Left forelimb (tissue), 1 donor: ENCODE measurements at places on chromosomes 11 and 22.

DNA sequence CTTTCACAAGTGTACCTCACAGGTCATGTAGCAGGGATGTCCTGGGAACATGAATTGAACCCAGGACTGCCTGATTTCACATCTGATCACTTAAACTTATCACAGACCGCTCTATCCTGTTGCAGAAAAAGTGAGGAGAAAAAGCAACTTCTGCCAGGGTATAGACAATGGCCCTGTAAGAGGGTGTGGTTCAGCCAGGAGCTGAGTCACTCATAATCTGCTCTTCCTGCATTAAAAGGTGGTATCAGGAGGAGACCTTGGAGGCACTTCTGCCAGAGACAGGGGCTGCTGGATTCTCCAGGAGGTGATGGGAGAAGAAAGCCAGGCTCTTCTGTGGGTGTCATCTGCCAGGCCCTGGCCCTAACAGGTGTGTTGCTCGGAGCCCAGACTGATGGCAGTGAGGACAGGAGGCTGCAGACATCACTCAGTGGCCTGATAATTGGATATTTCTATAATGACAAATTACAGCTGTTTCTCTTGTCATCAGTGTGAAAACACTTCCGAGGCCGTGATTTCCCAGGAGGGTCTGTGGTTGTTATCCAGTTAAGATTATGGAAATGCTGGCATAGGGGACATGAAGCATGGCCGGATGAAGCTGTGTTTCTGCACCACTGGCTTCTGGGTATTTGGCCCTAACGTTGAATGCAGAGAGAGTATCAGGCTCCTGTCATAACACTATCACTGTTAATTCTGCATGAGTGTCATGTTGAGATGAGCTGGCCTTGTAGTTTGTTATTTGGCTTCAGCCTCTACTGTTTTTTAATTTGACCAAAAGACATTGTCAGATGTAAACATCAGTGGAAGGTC, 125.1 kb upstream of the ZBED5 start:
- no peak for DNase-seq

GRCh38 chr11:8386134-8386864, 122.6 kb upstream of the LMO1 start:
- no peak for DNase-seq

- no peak for DNase-seq
Observed at GRCh38 chr11:124891373-124891861, 6.2 kb downstream of the ROBO4 start.

- DNase-seq, result no peak
Observed at GRCh38 chr11:75346912-75347647, 4.4 kb downstream of the ARRB1 start.

DNA sequence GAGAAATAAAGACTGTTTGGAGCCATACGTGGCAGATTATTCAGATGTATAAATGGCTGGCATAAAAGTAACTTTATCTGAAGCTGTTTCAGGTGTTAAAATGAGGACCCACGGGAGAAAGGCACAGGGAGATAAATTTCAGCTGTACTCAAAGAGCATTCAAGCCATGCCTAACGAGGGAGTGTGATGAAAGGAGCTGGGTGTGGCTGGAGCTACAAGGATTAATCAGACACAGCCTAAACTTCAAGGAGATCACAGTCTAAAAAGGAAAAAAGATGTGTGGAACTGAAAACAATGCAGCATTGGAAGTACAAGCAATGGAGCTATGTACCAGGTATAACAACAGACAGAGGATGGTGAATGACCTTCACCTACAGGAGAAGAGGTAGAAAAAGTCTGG, 120.8 kb upstream of the APOA1 start:
- DNase-seq, result no peak

DNA sequence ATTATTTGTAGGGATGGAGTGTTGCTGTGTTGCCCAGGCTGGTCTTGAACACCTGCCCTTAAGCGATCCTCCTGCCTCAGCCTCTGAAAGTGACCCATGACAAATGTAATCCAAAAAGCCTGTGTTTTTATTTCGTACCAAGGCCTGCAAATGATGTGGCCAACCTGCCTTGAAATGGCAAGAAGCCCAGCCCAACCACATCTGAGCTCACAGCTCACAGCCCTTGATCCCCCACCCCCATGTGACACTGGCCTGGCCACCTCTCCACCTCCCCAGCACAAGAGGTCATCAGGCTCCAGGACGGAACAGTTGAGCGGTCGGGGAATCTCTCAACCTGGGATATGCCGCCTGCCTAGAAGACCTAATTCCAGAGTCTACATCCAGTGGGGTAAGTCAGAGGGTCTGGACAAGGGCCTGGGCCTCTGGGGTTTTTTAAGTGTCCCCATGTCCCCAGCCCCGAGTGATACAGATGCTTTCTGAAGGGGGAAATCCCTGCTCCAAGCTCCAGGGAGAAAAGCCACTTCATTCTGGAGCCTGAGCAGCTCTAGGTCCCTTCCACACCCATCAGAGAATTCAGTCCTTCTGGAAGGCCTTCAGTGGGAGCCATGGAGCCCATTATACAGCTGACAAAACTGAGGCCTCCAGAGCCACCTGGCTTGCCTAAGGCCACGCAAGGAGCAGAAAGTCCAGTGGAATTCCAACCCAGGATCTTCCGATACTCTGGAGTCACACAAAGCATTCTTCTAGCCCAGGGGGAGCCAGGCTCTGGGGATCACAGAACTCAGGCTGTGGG, 70.7 kb downstream of the MN1 start:
- DNase-seq, result peak; percentile 40

DNA sequence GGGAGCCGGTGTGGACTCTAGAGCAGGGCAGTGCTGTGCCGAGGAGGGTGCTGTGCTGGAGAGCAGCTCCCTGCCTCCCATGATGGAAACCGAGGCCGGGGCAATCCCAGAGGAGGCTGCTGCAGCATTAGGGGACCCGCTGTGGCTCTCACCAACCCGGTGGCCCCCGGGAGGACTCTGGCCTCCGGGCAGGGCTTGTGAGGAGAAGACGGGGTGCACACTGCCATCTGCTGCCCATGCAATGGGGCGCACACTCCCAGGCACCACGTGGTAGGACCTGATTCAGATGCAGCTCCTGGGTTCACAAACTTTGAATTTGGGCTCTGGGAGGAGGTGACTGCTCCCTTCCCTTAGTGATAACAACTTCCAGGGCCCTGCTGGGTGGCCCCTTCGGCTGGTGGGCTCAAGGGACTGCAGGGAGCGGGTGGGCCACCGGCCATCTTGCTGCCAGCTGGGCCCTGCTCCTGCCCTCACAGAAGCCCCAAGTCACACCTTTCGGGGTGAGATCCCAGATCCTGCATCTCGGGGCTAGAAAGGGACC, 93.8 kb upstream of the FGF3 start:
- peak; percentile 62 for DNase-seq

DNA sequence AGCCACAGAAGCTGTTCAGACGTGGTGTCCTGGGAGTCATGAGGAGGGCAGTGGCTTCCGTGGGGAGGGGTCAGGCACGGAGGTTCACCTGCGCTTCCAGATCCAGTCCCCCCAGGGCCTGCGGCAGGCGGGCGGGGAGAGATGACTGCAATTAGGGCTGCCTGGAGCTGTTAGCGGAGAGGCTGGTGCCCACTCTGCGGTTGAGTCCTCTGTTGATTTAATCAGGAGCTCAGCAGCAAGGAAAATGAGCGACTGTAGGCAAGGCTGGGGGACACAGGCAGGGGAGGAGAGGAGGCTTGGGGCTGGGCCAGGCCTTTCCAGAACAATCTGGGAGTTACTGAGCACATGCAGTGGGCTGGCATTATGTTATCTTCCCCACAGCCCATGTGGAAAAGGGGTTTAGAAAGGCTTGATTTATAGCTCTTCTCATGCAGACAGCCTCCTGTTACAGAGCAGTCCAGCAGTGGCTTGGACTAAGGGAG, 13.1 kb downstream of the PLCB3 start:
- DNase-seq, result no peak

DNA sequence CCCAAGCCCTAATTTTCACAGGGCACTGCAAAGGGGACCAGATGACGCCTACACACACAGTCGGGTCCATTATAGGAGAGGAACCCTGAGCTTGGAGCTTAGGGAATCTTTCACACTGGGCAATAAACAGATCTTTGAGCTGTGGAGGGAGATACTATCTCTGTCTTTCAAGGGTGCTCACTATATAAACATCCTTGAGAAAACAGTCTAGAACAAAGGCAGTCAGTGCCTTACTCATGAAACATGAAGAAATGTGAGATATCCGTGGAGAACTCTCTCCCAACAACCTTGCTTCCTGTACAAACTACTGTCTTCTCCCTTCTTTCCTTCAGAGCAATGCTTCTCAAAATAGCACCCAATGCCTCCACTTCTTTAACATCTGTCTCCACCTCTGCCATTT, 109.0 kb upstream of the APOA1 start:
- no peak for DNase-seq

GRCh38 chr22:39414377-39414776, 14.8 kb downstream of the TAB1 start:
- DNase-seq, result no peak

DNA sequence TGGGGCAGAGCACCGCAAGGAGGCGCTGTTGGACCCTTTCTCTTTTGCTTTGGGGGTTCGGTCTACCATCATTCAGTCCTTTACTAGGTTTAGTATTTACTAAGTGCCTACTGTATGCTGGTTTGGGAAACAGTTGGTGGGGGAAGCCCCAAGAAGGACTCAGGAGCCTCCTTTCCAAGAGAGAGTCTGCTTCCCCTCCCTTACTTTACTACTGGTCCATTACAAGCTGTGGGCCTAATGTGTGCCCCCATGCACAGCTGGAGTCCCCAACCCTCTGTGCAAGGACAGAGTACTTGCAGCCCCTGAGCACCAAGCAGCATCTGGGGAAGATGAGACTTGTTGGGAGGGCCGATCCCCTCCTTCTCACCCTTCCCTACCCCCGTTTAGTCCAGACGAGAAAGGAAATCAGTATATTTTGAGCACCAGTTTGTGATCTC, 876 bp upstream of the UBE2L6 start:
- DNase-seq, result no peak

DNA sequence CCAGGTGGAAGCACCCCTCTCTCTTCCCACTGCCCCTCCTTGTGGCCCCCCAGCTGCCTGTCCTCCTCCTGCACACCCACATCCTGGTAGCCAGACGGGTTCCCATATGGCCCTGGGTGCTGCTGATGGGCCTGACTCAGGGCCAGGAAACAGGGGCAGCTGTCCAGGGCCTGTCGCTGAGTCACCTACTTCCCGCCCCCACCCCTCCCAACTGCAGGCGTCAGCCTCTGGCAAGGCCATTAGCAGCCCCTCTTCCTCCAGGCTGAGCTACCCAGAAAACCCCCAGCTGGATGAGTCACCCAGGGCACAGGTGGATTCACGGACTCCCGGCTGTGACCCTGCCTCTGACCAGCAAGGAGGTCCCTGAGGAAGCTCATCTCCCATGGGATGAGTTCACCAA, 6.9 kb upstream of the GAL start:
- DNase-seq, result peak; percentile 65

- no peak for DNase-seq
Observed at GRCh38 chr22:49637255-49637760, 190.4 kb downstream of the BRD1 start.

DNA sequence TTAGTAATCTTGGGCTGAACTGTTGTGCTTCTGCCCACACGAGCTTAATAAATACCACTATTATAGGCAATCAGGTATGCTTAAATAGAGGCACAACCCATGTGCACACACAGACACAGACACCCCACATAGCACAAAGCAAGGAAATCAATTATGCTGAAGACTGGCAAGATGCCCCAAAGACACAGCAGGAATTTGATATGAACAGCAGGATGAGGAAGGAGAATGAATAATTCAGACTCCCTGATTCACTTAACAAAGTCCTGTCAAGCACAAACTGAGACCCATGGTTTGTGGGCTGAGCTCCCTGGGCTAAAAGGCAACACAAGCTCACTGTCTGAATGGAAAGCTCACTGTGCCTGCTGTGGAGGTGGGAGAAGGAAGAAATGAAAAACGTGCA, 42.5 kb downstream of the RBFOX2 start:
- DNase-seq, result no peak

GRCh38 chr22:49206281-49206680, 621.4 kb downstream of the BRD1 start:
- peak; percentile 30 for DNase-seq

GRCh38 chr22:23365961-23366360, 185.7 kb downstream of the BCR start:
- no peak for DNase-seq

GRCh38 chr11:123251657-123252344, 56.8 kb upstream of the CLMP start:
- no peak for DNase-seq

- peak; percentile 77 for DNase-seq
Observed at GRCh38 chr11:19071255-19071654, 10.7 kb upstream of the MRGPRX2 start.

GRCh38 chr22:32735526-32735925, 66.0 kb upstream of the TIMP3 start:
- DNase-seq, result no peak

DNA sequence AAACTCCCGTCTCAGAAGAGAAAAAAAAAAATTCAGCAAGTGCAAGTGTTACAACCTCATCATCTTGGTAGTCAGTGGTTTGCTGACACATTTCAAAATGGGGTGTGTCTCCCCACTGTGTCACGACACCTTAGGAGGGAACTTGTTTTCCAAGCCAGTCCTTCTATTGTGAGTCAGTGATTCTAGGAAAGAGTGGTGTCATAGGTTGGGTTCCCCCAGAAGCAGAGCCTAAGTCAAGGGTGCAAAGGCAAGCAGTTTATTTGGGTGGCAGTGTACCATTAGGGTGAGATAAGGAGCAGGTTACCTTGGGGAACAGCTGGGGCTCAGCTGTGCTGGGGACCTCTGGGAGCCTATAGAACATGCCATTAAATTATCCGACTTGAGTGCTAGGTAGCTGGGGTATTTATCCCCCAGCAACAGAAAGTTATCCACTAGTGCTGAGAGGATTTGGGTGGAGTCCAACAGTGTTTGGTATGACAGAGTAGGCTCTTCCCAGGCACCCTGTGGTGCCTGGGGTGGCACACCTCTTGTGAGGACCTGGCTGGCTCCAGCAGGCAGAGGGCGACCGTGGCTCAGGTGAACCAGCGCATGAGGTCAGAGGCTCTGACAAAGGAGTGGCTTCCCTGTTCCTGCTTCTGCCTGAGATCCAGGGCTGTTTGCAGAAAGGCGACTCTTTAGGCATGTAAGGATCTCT, 41.7 kb downstream of the KIAA1671 start:
- DNase-seq, result no peak

DNA sequence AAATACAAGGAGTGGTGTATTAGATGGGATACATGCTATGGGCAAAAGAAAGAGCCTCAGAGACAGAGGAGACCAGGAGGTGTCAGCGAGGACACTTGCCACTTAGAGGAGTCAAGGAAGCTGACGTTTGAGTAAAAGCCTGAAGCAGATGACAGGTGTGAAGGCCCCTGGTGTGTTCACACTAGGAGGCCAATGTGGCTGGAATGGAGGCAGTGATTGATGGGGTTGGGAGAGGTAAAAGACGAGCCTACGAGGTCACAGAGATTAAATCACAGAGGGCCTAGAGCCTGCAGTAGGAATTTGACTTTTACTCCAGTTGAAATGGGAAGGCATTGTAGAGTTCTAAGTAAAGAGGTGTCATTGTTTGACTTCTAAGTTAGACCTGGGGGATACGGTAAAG, 12.0 kb upstream of the GDPD5 start:
- no peak for DNase-seq
